NT2/D1 (cell line): ENCODE measurements at places on chromosomes 2 and 18.

DNA sequence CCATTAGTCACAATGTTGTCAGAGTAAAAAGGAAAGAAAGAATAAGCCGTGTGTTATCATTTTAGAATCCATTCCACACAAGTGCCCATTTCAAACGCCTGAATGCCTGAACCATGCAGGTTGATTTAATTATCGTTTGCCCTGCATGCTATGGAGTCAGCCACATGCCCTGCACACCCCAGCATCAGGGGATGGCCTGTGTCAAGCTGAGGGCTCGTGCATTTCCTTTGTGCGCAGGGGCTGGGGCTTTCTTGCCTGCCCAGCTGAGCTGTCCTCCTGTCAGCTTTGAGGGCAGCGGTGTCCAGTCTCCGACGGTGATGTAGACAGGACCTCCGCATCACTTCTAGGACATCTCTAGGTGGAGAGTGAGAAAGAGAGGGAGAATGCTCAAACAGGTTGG lies 200.4 kb downstream of the TSN start:
- DNase-seq: no peak

DNA sequence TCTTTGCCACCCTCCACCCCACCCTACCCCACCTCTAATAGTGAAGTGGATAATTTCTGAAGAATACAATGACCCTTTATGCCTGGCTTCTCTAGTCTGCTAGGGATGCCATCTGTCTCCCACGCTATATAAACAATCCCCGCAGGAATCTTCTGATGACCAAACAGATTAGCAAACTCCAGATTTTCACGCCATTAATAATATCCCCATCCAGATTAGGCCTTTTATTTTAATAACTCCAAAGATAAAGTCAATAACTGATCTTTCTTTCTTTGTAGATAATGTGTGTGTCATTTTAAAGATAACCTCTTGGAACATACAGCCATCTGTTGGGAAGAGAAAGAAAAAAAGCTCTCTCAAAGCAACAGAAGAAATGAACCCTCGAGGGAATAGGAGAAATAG lies 47.9 kb upstream of the CCDC150 start:
- DNase-seq: no peak

- no peak for DNase-seq
These were observed 37.8 kb downstream of the GCG start for GRCh38 chr2:162114271-162114670.

GRCh38 chr18:26258711-26259110 lies 32.5 kb downstream of the TAF4B start:
- no peak for DNase-seq

DNA sequence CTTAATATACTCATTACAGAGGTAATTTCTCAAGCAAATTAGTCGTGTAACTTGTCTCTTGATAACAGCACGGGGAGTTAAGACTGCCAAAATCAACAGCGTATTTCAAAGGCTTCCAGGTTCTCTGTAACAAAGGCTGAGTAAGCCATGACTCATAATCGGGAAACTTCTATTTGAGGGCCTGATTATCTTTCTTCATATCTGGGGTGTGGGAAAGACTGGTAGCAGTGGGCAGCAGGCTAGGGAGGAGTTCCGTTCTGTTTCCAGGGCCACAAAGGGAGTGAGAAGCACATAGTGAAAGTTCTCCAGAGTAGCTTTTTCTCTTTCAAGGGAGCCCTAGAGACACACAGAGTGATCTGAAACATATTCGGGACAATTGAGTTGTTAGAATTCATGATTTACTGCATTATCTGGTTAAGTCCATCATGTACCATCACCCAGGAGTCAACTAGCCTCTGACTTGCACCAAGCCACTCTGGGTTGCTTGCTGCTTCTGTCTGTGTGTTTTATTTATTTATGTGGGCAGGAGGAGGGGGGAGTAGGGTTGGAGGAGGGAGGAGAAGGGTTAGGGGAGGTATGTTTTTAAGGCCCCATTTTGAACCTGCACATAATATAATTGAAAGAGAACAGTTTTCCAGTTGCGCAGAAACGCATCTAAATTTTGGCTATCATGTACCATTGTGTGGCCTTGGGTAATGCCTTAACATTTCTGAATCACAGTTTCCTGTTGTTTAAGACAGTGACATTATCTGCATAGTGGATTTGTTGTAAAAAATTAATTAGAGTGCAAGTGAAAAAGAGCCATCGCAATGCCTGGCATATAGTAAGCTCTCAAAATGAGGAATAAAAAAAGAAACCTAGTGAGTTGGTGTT lies 80.5 kb upstream of the ITPRID2 start:
- no peak for DNase-seq

DNA sequence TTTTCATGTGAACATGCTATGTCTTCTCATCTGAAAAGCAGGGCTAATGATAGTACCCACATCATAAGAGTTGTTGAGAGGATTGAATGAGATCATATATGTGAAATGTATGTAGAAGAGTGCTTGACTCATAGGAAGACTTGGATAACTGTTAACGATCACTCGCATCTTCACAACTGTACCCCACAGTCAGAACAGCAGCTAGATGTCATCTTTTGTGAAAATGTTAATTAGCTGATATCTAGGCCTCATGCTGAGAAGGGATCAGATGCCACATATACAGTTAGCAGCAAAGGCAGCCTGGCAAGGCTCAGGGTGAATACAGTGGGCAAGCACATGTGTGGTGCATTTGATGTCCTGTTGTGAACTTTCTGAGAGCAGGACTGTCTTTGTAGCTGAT lies 24.2 kb downstream of the MAP3K20 start:
- DNase-seq: no peak

- no peak for DNase-seq
These were observed 416.8 kb downstream of the LRATD1 start for GRCh38 chr2:15049096-15049993.

DNA sequence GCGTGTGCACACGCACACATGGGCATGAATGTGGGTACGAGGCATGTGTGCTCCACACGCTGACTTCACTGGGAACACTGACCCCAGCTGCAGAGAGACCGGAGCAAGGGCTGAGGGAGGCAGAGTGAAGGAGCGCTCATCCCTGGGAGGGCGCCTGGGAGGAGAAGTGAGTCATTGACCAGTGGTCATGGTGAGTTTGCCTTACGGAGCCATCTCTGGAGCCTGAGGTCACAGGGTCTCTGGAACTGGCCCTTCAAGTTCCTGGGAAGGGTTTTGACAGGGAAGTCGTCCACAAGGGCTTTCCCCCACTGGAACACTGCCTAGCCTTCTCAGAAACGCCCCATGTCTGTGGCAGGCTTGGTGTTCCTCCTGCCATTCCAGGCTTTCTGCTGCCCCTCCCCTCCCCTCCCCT lies 14.3 kb upstream of the TMEM185B start:
- no peak for DNase-seq

DNA sequence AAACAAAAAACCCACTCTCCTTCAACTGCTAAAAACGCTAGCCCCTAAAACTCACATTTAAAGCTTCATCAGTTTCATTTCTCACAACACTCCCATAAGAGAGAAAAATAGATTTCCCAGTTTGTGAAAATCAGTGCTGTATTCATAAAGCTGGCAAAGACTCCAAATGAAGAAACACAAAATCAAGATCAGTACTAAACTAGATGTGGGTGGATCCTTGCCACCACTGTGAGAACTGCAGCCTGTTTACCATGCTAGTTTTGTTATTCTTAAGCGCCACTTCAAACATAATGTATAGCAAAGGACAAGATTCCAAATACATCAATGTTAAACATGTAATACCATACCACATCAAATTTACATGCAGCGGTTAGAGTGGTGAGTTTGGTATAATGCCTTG lies 104.5 kb upstream of the CCDC150 start:
- DNase-seq: no peak

DNA sequence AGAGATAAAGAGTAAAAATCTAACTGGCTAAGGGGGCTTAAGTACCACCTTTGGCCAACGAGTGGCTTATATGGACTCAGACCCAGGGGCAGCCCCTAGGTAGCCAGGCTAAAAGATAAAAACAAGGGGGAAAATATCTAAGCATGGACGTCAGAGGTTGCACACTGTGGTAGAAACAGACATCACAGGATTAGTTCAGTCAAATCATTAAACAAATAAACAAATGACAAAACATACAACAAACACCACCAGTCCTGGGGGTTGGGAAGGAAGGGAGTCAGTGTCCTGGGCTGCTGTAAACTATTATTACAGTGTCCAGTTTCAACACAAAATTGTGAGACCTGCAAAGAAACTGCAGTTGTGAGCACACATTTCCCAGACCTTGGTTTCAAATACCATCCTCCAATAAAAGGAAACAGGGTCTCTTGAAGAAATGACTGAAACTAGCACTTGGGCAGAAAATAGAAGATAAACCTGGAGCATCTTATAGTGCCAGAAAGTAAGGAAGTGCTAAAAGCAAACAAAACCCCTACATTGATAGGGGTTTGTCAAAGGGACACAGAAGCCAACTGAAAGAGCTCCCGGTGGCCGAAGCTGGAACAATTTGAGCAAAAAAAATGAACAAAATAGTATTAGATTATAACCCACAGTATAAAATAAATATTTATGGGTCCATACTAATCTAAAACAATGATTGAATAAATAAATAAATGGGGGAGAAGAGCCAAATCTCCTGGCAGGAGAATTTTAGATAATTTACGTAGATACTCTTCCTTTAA lies 154.8 kb upstream of the KLF7 start:
- DNase-seq: no peak

- DNase-seq: no peak
These were observed 278.2 kb downstream of the IKZF2 start for GRCh38 chr2:212873256-212873655.

DNA sequence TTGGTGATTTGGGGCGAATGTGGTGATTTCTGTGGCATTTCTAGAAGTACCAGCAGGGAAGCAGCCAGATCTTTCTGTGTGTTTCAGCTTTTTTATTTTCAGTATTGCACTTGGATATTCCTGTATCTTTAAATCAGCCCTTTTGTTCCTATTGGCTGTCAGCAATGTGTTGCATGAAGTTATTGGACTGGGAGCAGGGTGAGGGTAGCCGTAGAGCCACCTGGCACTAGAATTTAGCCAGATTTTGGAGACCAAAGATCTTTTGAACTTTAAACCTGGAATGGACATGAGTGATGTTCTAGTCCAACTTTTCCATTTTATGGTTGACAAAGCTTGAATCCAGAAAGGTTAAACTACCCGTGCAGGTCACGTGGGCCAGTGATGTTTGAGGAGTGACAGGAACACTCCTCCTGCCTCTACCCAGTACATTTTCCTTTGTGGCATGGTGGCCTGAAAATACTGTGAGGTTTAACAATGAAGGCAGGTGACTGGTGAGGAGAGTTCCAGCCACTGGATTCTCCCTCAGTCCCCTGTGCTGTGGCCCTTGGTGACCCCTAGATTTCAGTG lies 122.3 kb downstream of the NEDD4L start:
- DNase-seq: no peak

DNA sequence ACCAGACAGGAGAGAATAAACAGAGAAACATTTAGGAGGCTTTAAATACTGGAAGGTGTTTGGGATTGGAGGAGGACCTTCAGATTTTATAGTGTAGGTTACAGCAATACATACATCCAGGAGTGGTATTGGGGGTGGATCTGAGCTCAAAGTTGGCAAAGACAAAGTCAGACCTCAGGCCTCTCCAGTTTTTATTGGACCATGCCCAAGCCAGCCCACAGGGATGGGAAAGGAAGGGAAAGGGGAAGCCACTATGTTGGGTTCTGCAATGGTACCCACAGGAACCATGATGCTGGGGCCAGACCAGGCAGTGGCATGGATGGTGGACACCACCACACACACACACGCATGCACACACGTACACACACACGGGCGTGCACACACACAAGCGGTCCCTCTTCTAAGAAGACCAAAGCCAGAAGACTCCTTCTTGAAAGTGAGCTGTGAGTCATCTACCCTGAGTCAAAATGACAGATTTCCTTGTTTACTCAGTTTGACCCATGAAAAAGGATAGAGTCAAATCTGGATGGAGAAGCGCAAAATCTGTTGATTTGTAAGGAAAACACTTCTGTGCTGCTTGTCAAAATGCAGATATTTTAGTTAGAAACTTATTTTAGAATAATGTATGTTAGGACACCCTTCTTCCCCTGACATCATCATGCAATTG lies 87.9 kb downstream of the TRABD2A start:
- no peak for DNase-seq

DNA sequence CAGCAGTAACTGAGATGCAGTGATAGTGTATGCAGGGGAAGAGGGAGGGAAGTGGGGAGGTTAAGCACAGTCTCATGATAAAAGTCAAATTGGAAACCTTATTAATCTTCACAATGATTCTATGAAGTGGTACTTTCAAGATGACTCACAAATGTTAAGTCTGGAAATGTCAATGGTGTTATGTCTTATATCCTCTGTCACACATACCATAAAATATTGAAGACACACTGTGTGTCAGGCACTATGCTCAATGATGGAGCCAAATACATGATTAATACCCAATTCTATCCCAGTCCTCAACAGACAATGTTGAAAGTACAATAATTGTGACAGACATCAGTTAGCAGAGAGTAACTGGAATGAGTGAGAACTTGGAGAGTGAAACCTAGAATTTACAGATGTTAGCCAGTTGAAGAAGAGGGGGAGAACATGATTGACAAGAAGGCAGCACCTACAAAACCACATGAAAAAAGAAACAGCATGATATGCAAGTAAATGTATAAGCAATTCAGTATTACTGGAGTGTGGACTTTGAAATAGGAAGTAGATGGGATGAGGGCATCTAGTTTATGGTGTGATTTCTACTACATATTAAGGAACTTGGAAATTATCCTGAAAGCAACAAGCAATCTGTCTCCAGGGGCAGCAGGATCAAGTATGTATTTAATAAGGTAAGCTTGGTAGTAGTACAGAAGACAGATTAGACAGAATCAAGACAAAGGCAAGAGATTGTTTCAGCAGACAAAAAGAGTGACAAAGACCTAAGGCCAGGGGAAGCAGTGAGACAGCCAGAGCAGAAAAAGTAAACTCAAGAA lies 107.6 kb downstream of the STRN start:
- DNase-seq: no peak

- DNase-seq: no peak
These were observed 453.2 kb downstream of the PTPRM start for GRCh38 chr18:8020132-8020846.

DNA sequence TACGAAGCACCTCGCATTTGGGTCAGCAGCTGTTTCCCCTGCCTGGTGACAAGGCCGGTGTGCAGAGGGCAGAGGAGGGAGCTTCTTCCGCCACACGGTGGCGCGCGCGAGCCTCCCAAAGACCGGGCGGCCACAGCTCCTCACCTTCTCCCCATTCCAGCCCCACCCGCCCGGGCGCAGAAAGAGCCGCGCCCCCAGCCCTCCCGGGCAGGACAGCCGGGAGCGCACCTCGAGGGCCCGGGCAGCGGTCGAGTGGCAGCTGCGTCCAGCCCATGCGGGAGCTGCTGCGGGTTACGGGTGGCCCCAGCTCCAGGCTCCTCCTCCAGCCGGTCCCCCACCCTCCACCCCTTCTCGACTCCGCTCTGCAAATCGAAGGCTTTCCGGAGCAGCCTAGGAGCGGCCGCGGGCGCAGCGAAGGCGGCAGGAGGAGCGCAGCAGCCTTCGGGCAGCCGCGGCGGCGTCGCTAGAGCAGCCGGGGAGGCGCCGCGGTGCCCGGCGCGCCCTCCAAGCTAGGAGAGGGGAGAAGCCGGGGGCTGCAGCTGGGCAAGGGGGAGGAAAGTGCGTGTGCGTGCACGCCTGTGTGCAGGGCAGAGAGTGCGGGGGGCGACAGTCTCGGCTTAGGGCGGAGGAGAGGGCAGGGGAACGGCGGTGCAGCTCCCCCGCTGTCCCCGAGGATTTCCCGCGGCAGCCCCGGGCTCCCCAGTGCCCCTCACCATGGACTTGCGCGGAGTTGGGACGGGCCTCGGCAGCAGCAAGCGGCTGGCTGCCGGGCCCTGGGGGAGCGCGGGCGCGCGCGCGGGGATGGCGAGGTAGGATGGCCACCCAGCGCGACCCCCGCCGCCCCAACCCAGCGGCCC lies at the start of gene CCDC85A:
CCDC85A (plus strand) TSS at position 348 of the 857 bp plus-strand sequence. CDS start 635 bp downstream, outside the sequence.
- DNase-seq: peak; percentile 67
